Uterine smooth muscle cell (primary cell): ENCODE measurements at places on chromosomes 5 and 9. TPM values are rescaled to one million over a fixed set of nuclear protein-coding genes. Genes with fewer than 3 reads are reported as not detected.

The ANKRD31 gene
- total RNA-seq = 0.11 and 0.25 TPM in 2 replicates

The ADRA1B gene
- under 0.01 TPM in 1 of 2 replicates, not detected in the other for total RNA-seq

The IL4 gene
- not detected in 2 replicates for total RNA-seq

The SV2C gene
- total RNA-seq = under 0.01 TPM in 1 of 2 replicates, not detected in the other

The ADCY2 gene
- under 0.01 and 0.22 TPM in 2 replicates for total RNA-seq

The ANKRD18B gene
- total RNA-seq = 2.3 and 6.7 TPM in 2 replicates
